Heart left ventricle (tissue), 16 donors: ENCODE measurements at places on chromosomes 1 and 21. TPM values are rescaled to one million over a fixed set of nuclear protein-coding genes. Genes with fewer than 3 reads are reported as not detected.

PROK1 gene
- 3.4 TPM for polyA plus RNA-seq

TRIM67 gene
- not detected for polyA plus RNA-seq

FAM20B gene
- 13.8 TPM for polyA plus RNA-seq

GRHL3 gene
- polyA plus RNA-seq: 0.03 TPM

WRAP73 gene
- polyA plus RNA-seq: 9.3 TPM

LCE1D gene
- not detected for polyA plus RNA-seq

SPATC1L gene
- 11.0 TPM for polyA plus RNA-seq

CELA2A gene
- polyA plus RNA-seq: not detected

MUTYH gene
- 7.0 TPM for polyA plus RNA-seq

TFF3 gene
- polyA plus RNA-seq: 3.0 TPM

NOS1AP gene
- polyA plus RNA-seq: 1.4 TPM

MYOG gene
- not detected for polyA plus RNA-seq

ADAMTS4 gene
- polyA plus RNA-seq: 5.7 TPM

TFF2 gene
- polyA plus RNA-seq: not detected

PDC gene
- not detected for polyA plus RNA-seq

PLA2G2D gene
- not detected for polyA plus RNA-seq

EFNA4 gene
- 4.8 TPM for polyA plus RNA-seq

DNAJC28 gene
- polyA plus RNA-seq: 3.1 TPM

PALMD gene
- polyA plus RNA-seq: 95.2 TPM

SLC2A1 gene
- polyA plus RNA-seq: 196 TPM

CIART gene
- polyA plus RNA-seq: 4.1 TPM

SPRR2E gene
- not detected for polyA plus RNA-seq

LAPTM5 gene
- polyA plus RNA-seq: 28.7 TPM

SPRR2A gene
- polyA plus RNA-seq: 0.32 TPM

AGMAT gene
- polyA plus RNA-seq: 0.12 TPM

FNDC5 gene
- polyA plus RNA-seq: 18.2 TPM

FAM177B gene
- polyA plus RNA-seq: not detected

SPRR3 gene
- 1.2 TPM for polyA plus RNA-seq

LRRC53 gene
- polyA plus RNA-seq: 0.04 TPM

PERM1 gene
- polyA plus RNA-seq: 53.3 TPM

TNFRSF9 gene
- polyA plus RNA-seq: 0.04 TPM

LRRC39 gene
- 181 TPM for polyA plus RNA-seq

LMX1A gene
- 0.03 TPM for polyA plus RNA-seq

DNALI1 gene
- polyA plus RNA-seq: 1.9 TPM

TENT5C gene
- 9.6 TPM for polyA plus RNA-seq

SLC44A3 gene
- 1.3 TPM for polyA plus RNA-seq

CTNNBIP1 gene
- 25.4 TPM for polyA plus RNA-seq

PTGFR gene
- polyA plus RNA-seq: 0.15 TPM

SLC9C2 gene
- polyA plus RNA-seq: not detected

LCE1A gene
- polyA plus RNA-seq: not detected

TMEM82 gene
- not detected for polyA plus RNA-seq

CDC7 gene
- 0.30 TPM for polyA plus RNA-seq
